ENCODE measurements at places on chromosomes 12 and 14.

DNA sequence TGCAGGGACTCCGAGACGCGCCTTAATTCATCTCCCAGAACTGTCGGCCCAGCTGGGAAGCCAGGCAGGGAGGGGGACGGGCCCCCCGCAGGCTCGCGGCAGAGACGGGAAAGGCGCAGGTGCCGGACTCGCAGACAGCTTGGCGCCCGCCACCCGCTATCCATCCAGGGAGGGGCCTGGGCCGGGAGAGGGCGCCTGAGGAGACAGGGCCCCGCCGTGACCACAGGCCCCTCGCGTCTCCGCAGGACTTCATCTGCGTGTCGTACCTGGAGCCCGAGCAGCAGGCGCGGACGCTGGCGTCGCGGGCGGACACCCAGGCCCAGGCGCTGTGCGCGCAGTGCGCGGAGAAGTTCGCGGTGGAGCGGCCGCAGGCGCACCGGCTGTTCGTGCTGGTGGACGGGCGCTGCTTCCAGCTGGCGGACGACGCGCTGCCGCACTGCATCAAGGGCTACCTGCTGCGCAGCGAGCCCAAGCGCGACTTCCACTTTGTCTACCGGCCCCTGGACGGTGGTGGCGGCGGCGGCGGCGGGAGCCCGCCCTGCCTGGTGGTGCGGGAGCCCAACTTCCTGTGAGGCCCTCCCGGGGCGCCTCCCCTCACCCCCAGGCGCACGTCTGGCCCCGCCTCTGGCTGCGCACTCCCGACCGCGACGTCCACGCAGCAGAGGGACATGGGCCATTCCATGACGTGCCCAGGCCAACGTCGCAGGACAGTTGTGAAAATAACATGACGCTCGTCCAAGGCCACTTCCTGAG, 60.6 kb downstream of the LGMN start:
- no peak for DNase-seq

DNA sequence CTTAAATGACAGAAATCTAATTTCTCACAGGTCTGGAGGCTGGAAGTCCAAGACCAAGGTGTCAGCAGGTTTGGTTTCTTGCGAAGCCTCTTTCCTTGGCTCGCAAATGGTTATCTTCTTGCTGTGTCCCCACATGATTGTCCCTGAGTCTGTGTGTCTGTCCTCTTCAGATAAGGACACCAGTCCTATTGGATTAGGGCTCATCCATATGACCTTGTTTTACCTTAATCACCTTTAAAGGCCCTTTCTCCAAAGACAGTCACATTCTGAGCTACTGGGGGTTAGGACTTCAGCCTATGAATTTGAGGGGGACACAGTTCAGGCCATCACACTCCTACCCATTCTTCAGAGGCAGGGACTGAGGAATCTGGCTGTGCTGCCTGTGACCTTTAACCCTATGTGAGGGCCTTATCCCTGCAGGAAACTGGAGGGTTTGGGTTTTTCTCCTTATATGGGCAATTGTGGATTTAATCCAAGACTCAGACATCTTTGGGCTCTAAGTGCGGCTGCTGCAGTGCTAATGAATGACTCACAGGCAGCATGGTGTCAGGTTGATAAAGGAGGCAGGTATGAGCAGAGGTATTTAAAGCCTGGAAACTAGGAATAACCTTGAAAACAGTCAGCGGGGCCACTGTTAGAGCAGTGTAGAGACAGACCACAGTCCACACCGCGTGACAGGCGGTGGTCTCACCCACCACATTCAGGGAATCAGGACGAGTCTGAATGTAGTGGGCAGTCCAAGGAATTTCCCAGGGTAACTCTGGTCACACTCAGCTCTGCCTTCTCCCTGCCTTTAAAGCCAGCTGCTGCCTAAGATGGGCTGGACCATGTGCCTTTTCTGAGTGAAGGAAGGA, 10.2 kb downstream of the TPCN1 start:
- no peak for DNase-seq

DNA sequence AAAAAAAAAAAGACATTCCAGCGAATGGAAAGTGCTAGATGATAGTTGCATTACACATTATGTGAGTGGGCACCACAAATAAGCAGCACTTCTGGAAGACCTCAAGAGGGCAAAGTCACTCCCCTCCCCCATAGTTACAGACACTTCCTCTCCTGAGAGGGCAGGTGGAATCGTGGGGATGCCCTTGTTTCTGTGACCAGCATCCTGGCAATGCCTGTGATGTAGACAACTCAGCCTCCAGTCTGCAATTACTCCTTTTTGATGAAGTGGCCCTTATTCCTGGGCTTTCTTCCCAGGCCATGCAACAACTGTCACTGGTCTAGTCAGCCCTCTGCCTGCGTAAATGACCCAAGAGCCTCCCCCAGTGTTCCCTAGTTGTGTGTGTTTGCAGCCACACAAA, 104.8 kb downstream of the VRK1 start:
- DNase-seq = no peak

DNA sequence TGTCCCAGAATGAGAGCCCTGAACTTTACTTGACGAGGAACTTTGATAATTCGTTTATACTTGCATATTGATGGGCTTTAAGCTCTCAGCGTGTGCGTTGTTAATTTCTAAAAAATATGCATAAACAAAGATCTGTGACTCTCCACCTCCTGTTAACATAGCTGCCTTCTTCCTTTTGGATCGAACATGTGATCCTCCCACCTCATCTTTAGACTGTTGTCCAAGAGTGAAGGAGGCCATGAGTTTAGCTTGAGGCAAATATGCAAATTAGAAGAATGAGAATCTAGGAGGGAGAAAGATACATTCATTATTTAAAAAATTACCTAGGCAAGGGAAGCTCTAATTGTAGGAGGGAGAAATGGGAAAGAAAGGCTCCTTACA, 617 bp downstream of the TTC8 start:
- no peak for DNase-seq

GRCh38 chr12:29270446-29270845, 110.5 kb downstream of the ERGIC2 start:
- no peak for DNase-seq

DNA sequence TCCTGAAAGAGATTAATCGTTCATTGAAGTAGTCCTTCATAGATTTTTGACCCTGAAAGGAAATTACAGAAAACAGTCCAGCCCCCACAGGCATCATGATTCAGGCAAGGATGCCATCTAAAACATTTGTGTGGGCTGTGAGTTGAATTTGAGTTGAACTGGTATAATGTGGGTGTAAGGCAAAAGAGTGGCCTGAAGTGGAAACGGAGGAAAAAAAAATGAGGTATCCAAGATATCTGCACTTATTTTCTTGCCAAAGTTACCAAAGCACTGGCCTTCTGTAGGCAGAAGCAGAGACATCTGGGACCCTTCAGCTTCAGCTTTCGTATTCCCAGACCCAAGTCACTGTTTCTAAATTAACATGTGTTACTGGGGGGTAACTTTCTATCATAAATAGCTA, 105.1 kb upstream of the DIO2 start:
- no peak for DNase-seq

DNA sequence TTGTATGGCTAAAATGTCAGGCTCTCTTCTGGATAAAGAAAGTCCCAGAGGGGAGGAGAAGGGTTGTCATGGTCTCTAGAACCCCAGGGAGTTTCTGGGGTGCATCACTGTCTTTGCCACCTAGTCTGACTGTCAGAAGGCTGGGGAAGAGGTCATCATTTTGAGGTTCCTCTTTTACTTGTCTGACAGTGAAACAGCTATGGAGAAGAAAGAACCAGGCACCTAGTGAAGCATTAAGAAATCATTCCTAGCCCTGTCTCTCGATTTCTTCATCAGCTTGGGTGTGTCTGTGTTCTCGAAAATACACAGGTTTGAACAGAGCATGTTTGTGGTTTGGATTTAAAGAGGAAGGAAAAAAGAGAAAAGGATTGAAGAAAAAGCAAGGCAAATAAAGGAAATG, 158.7 kb upstream of the LRIG3 start:
- no peak for DNase-seq

- DNase-seq = peak; percentile 49
Observed at GRCh38 chr14:91078095-91078737, 17.8 kb upstream of the RPS6KA5 start.

GRCh38 chr12:107093417-107094182, at the start of gene CRY1:
TSS of gene CRY1 (minus strand) at chr12:107093549. CDS start at chr12:107092961, 588 bp downstream.
- DNase-seq = peak; percentile 86

- no peak for DNase-seq
Observed at GRCh38 chr14:77849711-77850110, 49.8 kb downstream of the ADCK1 start.

GRCh38 chr14:76376878-76377734, 1.2 kb downstream of the ESRRB start:
- no peak for DNase-seq

DNA sequence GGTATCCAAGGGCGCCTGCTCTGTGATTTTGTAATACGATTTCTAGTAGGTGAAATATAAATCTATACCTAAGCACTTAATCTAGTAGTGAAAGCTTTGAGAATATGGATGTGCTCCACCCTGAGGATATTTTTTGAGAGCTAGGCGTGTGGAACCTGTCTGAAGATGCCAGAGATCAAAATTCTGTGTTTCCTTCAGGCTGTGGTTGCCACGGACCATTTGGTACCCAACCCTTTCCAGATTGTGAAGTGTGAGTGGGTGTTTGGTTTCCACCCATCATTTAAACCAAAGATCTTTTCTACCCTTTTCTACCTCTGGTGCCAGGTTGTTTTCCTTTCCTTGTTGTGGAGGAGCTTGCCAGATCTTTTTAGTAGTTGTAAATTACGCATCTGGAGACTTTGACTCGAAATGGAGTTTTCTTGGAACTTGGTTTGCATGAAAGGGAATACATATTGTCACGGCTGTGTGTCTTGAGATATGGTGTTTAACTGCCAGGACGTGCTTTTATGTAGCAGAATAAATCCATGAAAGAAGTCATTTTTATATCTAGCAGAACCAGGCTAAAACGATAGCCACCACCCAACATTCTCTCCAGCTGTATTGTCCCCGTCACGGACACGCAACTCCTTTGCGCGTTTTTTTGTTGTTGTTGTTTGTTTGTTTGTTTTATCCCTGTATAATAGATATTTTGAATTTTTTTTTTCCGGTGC, 2.2 kb downstream of the LRFN5 start:
- DNase-seq = no peak

DNA sequence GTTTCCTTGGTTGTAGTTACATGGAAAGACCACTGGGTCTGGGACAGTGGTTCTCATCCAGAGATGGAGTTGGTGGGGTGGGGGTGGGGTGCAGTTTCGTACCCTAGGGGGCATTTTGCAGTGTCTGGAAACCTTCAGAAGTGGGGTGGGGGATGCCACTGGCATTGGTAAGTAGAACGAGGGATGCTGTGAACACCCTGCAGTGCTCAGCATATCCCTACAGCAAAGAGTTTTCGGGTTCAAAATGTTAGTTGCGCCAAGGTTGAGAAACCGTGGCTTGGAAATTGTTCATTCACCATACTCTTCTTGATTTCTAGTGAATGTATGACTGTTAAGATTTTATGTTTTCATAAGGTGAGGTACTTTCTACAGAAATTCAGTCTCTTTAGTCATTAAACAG, 28.7 kb downstream of the TRAF3 start:
- no peak for DNase-seq

GRCh38 chr12:28107679-28108078, 82.6 kb upstream of the CCDC91 start:
- DNase-seq = no peak
